Suppressor macrophage treated with lipopolysaccharide for 4 hours (primary cell): ENCODE measurements at places on chromosomes 12 and 14.
A peak's percentile ranks its signal among the peaks of the same experiment; 100 is the strongest.

GRCh38 chr14:20274062-20274461 is 31.7 kb downstream of the TTC5 start:
- no peak for DNase-seq

DNA sequence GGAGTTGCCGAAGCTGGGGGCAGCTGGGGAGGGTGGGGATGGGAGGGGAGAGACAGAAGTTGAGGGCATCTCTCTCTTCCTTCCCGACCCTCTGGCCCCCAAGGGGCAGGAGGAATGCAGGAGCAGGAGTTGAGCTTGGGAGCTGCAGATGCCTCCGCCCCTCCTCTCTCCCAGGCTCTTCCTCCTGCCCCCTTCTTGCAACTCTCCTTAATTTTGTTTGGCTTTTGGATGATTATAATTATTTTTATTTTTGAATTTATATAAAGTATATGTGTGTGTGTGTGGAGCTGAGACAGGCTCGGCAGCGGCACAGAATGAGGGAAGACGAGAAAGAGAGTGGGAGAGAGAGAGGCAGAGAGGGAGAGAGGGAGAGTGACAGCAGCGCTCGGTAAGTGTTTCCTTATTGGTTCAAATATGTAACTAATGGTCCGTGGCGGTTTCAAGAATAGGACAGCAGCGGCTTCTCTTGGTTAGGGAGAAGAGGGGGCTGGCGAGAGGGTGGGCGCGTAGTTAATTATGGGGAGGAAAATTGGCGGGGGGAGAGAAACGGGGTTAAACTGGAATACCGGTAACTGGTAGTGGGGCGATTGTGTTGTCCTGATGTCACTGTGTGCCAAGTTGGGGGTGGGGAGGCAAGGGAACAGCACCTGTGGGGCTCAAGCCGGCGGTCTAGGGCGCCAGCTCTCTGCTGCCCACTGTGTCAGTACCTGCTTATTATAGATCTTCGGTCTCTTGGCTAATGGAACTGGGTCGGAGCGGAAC is 8.4 kb downstream of the HOXC8 start:
- DNase-seq, result no peak

DNA sequence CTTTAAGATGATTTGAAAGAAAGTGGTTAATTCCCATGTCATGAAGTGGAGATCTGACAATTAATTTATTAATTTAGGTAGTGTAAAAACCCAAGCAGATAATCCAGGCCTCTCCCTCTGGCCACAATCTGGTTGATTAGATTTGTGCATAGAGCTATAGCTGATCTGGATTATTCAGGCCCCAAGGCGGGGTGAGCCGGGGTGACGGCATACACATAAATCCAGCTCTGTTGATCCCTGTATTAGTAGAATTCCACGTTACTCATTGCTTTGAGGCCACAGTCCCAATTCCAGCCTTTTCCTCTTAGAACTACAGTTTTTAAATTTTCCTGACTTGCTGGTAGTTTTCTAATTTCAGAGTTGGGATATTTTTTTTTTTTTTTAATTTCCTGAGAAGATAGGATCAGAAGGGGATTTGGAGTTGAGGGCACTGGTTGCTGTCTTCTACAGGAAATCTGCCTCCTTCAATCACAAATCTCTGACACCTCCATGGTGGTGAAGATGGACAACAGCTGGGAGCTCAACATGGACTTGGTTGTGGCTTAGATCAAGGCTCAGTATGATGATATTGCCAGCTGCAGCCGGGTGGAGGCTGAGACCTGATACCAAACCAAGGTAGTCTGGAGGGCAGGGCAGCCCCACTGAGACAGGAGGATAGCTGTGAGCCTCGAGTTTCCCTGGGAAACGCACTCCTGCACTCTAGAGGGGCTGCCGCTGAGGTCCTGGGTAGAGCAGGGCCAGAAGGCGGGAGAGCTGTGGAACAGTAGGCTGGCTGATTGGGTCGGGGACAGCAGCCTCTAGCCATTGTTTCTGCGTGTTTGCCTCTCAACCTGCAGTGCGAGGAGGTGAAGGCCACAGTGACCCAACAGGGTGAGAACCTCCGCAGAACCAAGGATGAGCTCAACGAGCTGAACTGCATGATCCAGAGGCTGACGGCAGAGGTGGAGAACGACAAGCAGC is 19.4 kb downstream of the KRT85 start:
- DNase-seq, result no peak

GRCh38 chr12:98519257-98519907 is 4.0 kb downstream of the TMPO start:
- no peak for DNase-seq

DNA sequence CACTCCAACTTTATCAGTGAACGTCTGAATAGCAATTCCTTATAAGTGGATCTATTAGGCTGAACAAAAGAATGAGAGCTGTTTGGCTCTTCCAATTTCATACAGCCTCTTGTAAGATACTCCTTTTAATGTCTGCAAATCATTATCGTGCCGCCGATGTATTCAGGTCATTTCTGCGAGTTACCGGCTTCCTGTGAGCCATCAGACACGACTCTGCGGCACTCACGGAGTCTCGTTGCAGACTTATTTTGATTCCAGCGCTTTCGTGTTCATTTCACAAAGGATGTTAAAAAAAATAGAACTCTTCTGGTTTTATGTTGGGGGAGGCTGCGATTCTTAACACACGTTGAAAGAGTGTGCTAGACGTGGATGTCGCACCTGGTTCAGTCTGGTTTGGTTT is 106.6 kb downstream of the GLT1D1 start:
- no peak for DNase-seq

DNA sequence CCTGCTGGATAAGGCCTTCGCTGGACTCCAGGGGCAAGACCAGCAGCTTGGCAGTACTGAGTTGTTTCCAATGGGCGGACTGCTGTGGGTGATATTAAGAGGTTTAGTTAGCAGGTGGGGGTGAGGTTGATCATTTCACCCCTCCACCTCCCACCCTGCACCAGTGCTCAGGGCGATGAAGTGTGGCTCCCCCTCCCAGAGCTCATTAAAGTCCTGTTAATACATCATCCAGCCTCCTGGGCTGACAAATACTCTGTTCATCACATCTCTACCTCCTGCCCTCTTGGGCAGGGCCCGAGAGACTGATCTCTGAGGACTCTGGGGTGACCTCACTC is 2.4 kb upstream of the FIGNL2 start:
- no peak for DNase-seq

- peak; percentile 22 for DNase-seq
Measured at GRCh38 chr14:60226298-60226697, 22.7 kb upstream of the PPM1A start.

GRCh38 chr14:69261761-69262331 is 1.9 kb downstream of the GALNT16 start:
- DNase-seq, result no peak

GRCh38 chr12:64160711-64161060 is 61.4 kb downstream of the KICS2 start:
- DNase-seq, result no peak

- no peak for DNase-seq
Measured at GRCh38 chr14:77039285-77040058, 11.0 kb upstream of the IRF2BPL start.

- no peak for DNase-seq
Measured at GRCh38 chr12:121467638-121468498, 68.0 kb downstream of the RNF34 start.

GRCh38 chr14:88488081-88488480 is 66.7 kb downstream of the PTPN21 start:
- no peak for DNase-seq

- peak; percentile 6 for DNase-seq
Measured at GRCh38 chr14:101821528-101821927, 60.0 kb downstream of the PPP2R5C start.

DNA sequence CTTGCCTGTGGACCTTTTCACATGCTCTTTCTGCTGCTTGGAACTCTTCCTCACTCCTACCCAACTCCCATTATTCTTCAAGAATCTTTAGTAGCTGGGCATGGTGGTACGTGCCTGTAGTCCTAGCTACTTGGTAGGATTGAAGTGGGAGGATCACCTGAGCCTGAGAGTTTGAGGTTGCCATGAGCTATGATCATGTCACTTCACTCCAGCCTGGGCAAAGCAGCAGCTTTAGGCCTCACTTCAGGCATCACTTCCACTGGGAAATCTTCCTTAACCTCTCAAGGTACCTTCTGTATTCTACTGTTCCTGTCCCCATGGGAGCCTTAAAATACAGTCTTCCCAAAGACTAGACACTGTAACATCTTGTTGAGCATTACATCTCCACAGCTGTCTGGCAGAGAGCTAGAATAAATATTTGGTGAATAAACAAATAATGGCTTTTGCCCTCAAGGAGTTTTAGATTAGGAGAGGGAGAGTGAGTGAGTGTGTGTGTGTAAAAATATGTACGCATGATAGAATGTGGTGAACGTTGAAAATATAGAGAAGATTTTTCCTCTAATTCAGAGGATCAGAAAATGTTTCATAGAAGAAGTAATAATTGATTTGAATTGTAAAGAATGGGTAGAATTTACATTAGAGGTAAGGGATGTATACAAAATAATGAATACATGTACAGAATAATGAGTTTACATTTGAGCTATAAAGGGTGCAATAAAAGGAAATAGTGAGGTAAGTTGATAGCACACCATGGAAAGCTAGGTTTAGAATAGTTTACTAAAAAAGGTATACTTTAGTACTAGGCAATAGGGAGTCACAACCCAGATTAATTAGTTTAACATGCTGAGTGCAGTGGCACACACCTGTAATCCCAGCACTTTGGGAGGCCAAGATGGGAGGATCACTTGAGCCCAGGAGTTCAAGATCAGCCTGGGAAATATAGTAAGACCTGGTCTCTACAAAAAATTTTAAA is 29.2 kb upstream of the BMAL2 start:
- DNase-seq, result no peak

DNA sequence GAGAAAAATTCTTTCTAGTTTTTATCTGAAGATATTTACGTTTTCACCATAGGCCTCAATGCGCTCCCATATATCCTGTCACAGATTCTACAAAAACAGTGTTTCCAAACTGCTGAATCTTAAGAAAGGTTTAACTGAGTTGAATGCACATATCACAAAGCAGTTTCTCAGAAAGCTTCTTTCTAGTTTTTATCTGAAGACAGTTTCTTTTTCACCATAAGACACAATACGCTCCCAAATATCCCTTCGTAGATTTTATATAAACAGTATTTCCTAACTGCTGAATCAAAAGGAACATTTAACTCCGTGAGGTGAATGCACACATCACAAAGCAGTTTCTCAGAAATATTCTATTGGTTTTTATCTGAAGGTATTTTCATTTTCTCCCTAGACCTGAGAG is 385.5 kb downstream of the ALG10 start:
- DNase-seq, result no peak

GRCh38 chr12:25995906-25996305 is 37.4 kb downstream of the RASSF8 start:
- no peak for DNase-seq

GRCh38 chr12:57461276-57461916 is 1.8 kb downstream of the GLI1 start:
- no peak for DNase-seq

GRCh38 chr12:94649349-94650142 is 811 bp downstream of the TMCC3 start:
- peak; percentile 55 for DNase-seq

DNA sequence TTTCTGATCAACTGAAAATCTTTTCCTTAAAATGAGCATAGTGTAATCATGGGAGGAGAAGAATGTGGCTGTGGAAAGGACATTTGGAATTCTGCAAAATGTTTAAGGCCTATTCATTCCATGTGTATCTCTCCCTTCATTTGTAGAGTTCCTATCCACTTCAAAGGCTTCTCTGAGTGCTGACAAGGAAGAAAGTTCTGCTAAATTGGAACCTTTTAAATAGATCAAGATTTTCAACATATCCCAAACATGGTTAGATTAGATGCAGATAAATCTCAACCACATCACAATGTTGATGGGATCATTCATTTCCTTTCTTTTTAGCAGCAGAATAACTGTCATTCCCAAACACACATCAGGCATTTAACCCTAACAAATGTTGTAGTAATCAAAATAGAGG is 28.4 kb upstream of the SIX1 start:
- DNase-seq, result no peak

DNA sequence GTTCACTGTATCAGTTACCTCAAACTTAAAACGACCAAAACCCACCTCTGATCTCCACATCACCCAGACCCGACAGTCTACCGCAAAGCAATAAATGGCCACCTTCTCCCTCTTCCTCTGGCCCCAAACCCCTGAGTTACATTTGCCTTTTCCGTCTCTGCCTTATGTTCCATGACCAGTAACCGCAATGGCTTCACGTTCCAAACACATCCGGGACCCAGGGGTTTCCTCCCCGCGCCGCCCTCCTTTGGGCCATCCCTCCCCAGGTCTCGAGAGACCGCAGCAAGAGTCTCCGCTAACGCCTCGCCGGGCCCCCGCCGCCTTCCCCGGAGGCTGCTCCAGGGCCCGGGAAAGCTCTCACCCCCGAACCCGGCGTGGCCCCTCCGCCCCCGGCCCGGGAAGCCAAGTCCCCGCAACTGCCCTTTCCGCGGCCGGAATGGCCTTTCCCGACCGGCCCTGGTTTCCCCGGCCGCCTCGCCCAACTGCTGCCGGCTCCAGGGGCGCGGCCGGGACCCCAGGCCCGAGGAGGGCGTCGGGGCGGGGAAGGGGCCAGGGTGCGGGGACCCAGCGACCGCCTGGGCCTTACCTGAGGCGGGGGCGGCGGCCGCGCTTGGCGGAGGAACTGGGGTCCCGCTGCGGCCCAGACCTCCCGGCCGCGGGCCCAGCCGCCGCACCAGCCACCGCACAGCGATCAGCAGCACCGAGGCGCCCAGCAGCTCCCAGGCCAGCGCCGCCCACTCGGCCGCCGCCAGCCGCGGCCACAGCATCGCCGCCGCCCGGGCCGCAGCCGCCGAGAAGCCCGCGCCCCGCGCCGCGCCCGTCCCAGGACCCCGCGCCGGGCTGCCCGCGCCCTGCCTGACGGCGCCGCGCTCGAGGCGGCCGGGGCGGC is at the start of gene ANKLE2:
Gene ANKLE2 (minus strand): TSS at position 801 of the 889 bp plus-strand sequence. CDS start 34 bp downstream, at position 767.
- DNase-seq, result peak; percentile 73

DNA sequence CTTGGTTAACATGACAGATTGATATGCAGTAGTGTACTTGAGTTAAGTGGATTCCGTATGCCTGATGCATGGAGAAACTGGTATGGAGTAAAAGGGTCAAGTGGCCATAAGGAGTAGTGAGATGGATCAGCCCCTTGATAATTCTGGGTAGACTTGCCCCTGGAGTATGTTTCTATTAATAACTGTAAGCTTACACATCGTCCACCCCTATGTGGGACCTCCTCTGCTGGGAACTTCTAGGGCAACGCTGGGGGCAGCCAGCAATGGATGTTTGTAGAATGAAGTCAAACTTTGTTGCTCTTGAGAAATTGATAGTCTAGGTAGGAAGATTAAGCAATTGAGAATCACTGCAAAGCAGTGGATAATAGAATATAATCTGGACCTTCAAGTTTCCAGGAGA is 3.5 kb downstream of the C12orf75 start:
- DNase-seq, result no peak

GRCh38 chr12:6062757-6063735 is 61.4 kb downstream of the VWF start:
- DNase-seq, result peak; percentile 58

GRCh38 chr14:24665440-24665991 is 31.5 kb upstream of the GZMB start:
- DNase-seq, result no peak

GRCh38 chr12:107109726-107110719 is 16.7 kb upstream of the CRY1 start:
- DNase-seq, result no peak
